CD4-positive, alpha-beta T cell treated with Interleukin-4 for 4 hours (primary cell): ENCODE measurements at places on chromosomes 13 and 19.

DNA sequence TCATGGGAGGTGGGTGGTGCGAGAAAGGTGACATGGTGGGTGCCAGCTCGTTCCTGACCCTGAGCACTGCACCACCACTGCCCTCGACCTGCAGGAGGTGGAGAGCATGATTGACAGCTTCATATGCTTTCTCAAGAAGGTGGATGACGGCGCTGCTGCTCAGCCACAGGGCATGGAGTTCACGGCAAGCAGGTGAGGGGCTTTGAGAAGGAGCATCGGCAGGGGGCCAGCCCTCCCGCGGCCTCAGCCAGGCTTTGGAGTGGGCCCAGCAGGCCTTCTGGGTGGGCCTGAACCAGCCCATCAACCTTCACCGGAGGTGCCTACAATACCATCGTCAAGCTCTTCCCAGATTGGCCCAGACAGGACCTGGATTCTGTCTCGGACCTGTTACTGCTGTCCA lies 18.9 kb upstream of the ZNF14 start:
- DNase-seq: no peak

- DNase-seq: no peak
Measured at GRCh38 chr13:31495336-31495735, 244.0 kb upstream of the RXFP2 start.

DNA sequence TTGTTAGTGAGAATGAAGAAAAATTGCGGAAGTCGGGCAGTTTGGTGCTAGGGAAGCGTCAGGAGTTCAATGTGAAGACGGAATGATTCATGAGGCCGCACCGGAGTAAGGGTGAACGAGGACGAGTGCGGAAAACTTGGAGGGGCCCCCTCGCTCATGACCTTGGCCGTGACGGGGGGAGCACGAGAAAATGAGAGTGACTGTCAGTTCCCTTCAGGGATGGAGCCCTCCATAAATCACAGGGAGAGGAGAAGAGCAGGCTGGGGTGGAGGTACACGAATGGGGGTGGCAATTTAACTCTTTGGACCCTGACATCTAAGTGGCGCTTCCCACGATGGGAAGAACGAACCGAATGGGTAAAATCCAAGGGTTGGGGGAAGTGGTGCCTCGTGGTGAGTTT lies 486.4 kb downstream of the TSHZ3 start:
- DNase-seq: no peak

DNA sequence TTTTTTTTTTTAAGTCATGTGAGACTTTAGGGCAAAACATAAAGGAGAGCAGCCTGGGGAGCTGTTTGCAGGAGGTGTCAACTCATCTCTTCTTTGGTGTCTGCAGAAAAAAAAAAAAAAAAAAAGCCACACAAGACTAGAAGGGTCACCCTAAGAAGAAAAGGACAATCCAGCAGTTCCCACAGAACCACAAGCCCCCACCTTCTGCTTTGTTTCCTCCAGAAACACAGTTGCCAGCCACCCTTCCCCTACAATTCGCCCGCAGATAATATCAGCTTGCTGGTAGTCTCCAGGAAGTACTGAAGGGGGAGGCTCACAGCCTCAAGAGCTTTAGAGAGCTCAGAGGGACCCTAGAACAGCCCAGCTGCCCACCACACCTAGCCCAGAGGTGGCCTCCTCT lies 22.3 kb upstream of the ZBTB7A start:
- DNase-seq: peak; percentile 78

GRCh38 chr13:106591299-106591698 lies 23.4 kb upstream of the ARGLU1 start:
- DNase-seq: no peak

GRCh38 chr13:47875201-47875600 lies 125.9 kb downstream of the SUCLA2 start:
- no peak for DNase-seq

DNA sequence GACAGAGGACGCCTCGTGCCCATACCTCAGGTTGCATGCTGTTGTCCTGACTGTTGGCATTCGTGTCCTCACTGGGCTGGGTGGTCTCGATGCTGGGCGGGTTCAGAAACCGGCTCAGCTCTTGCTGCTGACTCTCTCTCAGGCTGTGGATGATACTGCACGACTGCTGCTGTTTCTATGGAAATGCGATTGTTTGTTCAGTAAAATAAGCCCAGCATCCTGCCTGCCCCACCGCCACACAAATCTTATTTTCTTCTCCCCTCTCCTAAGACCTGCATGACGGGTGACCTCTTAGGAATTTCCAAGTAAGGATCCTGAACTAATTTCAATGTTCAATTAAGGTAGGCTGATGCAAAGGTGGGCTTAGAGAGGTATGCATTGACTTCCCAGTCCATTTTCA lies 356.5 kb downstream of the NALCN start:
- DNase-seq: no peak

- DNase-seq: peak; percentile 54
Measured at GRCh38 chr19:18478545-18479311, 40.8 kb upstream of the ISYNA1 start.

DNA sequence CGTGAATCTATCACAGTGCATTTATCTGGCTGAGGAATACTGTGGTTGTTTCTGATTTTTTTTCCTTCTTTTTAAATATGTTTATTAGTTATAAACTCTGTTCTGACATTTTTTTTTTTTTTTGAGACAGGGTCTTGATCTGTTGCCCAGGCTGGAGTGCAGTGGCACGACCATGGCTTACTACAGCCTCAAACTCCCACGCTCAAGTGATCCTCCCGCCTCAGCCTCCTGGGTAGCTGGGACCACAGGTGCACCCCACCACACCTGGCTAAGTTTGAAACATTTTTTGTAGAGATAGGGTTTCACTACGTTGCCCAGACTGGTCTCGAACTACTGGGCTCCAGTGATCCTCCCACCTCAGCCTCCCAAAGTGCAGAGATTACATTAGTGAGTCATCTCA lies 6.6 kb upstream of the NUMBL start:
- no peak for DNase-seq
